ENCODE measurements at places on chromosomes 16 and 17.

DNA sequence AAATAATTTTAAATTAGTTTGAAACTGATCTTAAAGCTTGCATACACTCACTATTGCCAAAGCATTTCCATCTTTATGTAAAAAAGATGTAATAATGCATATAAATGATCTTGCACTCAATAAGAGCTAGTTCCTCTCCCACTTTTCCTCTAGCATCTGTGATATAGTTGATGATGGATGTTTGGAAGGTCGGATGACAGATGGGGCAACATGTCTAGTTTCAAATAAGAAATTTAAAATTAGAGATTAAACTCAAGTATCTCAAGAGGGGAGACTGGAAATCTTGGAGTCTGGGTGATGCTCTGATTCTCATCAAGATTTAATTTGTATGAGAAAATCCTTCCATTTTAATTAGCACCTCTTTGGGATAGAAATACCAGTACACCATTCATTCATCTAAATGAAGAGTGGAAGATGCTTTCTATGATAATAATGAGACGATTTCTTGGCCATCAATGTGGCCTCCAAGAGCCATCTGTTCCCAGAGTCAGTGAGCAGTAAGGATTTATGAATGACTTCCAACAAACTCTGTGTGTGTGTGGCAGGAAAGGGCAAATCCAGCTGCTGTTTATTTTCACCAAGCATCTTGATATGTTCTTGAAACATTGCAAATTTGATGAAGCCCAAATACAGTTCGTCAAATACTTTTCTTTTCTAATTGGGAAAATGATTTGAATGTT lies 616.3 kb upstream of the CDH8 start:
- no peak for DNase-seq

DNA sequence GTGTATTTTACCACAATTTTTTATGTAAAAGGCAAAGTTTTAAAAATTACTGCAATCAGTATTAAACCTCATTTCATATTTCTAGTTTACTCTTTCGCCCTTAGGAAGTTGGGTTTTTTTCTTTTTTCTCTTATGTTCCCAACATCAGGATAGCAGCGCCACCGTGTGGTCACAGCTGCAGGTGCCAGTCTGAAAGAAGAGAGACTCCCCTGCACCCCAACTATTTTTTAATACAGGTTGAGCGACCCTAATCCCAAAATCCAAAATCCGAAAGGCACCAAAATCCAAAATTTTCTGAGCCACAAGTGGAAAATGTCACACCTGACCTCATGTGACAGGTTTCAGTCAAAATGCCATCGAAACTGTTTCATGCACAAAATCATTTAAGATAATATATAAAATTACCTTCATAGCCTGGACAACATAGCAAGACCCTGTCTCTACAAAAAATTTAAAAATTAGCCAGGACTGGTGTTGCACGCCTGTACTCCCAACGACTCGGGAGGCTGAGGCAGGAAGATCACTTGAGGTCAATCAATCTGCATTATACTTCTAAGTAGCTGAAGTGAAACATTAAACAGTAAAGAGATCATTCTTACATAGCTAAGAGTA lies 21.8 kb upstream of the ASGR2 start:
- DNase-seq: peak; percentile 49

- no peak for DNase-seq
These were observed 5.1 kb downstream of the ZFHX3 start for GRCh38 chr16:73042807-73043206.

GRCh38 chr17:70049801-70050591 lies 25.0 kb upstream of the KCNJ16 start:
- DNase-seq: no peak

GRCh38 chr16:57406881-57407280 lies 2.3 kb downstream of the CCL17 start:
- no peak for DNase-seq

- DNase-seq: no peak
These were observed 10.8 kb downstream of the SMTNL2 start for GRCh38 chr17:4594931-4595684.

- no peak for DNase-seq
These were observed 14.3 kb downstream of the RNF213 start for GRCh38 chr17:80274871-80275449.

DNA sequence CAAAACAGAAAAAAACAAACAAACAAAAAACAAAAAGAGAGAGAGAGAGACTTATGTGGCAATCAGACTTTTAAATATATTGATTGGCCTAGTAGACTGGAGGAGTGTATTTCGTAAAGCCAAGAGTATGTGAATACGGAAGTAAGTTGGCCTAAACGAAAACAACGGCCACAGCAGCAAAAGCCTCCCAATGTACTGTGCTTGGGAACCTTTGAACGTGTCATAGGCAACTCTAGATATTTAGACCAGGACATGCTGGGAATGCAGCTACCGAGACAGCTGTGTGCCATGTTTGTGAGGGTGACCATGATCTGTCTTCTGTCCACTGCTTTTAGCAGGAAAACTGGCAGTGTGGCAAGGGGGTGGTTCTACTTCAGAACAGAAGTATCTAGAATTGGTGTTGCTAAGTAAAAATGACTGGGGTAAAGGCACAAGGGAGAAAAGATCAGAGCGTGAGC lies 7.4 kb downstream of the MAF start:
- no peak for DNase-seq

- no peak for DNase-seq
These were observed 38.5 kb downstream of the PIGL start for GRCh38 chr17:16255481-16255921.

- DNase-seq: no peak
These were observed 114.7 kb downstream of the C16orf78 start for GRCh38 chr16:49488336-49488735.

DNA sequence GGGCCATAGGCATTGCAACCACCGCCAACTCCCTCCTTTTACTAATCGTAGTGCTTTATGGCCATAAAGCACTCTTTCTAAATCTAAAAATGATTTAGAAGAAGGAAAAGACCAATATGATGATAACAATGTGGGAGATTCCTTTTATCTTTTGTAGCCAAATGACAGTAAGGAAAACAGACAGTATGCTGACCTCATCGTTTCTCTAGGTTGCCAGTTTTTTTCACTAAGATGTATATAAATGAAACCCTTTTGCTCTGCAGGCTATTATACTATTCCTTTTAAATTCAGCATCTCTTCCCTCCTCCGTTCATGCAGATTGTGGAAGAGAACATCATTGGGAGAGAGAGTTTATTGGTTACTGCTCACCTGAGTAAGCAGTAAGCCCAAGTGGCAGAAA lies 25.3 kb downstream of the OTOA start:
- no peak for DNase-seq

GRCh38 chr16:9843424-9844018 lies 338.7 kb downstream of the GRIN2A start:
- no peak for DNase-seq

DNA sequence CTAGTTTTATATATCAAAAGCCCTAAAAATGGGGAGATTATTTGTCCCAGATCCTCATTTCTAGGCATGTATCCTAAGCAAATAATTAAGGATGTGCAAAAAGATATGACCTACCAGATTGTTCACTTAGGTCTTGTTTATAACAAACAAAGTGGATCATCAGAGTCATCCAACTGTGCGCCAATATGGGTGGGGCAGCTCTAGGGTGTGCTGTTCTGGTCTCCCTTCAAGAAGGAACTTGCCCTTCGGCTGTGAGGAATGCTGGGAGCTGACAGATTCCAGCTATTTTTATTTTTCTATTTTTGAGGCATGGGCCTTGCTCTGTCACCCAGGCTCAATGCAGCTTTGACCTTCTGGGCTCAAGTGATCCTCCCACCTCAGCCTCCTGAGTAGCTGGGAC lies 13.8 kb downstream of the CHP2 start:
- DNase-seq: no peak

DNA sequence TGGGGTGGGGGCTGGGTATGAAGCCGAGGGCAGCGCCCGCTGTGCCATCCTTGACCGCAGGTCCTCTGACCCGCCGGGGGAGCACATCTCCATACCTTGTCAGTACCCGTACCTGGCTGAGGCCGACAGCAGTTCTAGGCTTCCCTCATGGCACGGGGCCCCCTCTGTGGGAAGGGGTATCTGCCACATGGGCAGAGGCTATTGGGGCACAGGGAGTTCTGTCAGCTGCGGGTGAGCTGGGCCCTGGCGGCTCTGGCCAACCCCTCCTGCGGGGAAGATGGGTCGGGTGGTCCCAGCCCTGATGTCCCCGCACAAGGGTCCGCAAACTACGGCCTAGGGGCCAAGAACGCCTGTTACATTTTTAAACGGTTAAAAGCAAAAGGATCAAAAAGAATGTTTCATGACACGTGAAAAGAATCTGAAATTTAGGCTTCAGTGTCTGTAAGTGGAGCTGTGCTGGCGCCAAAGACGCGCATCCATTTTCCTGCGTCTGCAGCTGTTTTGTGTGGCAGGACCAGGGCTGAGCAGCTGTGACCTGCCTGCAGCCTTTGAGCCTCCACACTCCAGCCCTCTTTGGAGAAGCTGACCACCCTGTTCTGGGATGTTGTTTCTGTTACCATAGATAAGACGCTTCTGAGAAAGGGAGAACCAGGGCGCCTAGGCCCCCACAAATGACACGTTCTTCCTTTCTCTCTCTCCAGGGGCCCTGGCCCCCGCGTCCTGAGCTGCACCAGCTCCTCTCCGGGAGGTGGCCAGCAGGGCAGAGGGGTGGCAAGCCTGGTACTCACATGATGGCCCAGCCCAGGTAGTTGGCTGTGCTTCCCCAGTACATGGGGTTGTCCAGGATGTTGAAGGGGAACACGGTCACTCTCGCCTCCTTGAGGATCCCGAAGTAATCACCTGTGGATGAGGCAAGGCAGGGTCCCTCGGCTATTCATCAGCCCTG lies 12.7 kb upstream of the RASD1 start:
- no peak for DNase-seq

- no peak for DNase-seq
These were observed 1.6 kb downstream of the PECAM1 start for GRCh38 chr17:64388961-64389565.

DNA sequence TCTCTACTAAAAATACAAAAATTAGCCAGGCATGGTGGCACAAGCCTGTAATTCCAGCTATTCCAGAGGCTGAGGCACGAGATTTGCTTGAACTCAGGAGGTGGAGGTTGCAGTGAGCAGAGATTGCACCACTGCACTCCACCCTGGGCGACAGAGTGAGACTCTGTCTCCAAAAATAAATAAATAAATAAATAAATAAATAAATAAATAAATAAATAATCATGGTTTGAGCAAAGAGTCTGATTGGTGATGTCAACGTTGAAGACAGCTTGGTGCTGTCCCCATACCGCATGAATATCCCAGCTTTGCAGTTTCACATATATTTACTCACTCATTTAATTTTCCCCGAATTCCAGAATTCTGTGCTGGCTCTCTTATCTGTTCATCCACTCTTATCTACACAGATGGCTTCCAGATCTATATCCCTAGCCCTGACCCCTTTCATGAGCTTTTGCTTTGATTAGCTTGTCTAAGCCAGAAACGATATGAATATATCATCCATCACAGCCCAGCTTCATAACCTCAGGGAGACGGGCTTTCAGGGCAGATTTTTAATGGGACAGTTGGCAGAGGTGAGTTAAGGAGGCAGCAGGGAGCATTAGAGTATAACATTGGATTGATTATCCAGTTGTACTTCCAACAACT lies 91.0 kb downstream of the SPACA3 start:
- DNase-seq: no peak

DNA sequence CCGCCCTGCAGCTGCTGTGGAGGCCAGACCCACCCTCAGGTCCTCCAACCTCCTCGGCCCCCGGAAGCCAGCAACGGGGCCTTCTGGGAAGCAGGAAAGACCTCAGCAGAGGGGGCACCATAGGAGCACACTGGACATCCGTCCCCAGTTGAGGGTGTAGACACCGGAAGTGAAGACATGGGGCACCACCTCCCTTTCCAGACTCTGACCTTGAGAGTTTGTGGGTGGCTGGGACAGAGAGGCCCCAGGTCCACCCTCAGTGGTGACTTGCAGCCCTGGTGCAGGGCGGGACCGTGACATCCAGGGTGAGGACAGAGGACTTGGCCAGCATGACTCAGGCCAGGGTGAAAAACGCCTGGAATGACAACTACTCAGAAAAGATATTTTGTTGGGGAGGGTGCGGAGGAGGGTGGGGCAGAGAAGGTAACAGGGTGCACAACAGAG lies 19.9 kb downstream of the CEP295NL start:
- no peak for DNase-seq

DNA sequence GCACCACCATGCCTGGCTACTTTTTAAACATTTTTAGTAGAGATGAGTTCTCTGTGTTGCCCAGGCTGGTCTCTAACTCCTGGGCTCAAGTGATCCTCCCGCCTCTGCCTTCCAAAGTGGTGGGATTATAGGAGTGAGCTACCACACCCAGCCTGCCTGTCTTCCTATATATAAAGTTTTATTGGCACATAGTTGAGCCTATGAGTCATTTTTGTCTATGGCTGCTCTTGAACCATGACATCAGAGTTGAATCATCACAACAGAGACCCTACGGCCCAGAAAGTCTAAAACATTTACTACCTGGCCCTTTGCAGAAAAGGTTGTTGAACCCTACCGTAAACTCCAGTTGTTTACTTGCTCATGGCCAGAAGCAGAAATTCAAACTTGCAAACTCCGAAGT lies 7.9 kb downstream of the SEPTIN12 start:
- no peak for DNase-seq

GRCh38 chr17:65556910-65557348 lies 4.5 kb downstream of the AXIN2 start:
- DNase-seq: no peak

GRCh38 chr16:24748242-24748641 lies 18.8 kb downstream of the TNRC6A start:
- DNase-seq: no peak

GRCh38 chr17:22692066-22692805 lies 999.9 kb downstream of the KCNJ18 start:
- DNase-seq: no peak

Data from NCI-H1048 (cell line).